Smooth muscle cell of trachea (primary cell): ENCODE measurements at places on chromosomes 7 and 10. TPM values are rescaled to one million over a fixed set of nuclear protein-coding genes. Genes with fewer than 3 reads are reported as not detected.

Gene BTAF1
- total RNA-seq = 42.7 and 54.0 TPM in 2 replicates

Gene DYDC2
- total RNA-seq = not detected in 2 replicates

Gene ATP5F1C
- total RNA-seq = 193 and 309 TPM in 2 replicates

Gene EN2
- not detected in 2 replicates for total RNA-seq

Gene HMX2
- not detected in 2 replicates for total RNA-seq

Gene GIMAP6
- 0.15 TPM in 1 of 2 replicates, not detected in the other for total RNA-seq

Gene PRSS1
- total RNA-seq = not detected in 2 replicates

Gene NEBL
- 0.15 and 0.17 TPM in 2 replicates for total RNA-seq

Gene TAS2R5
- 0.73 and 1.7 TPM in 2 replicates for total RNA-seq

Gene CYP26C1
- under 0.01 TPM in 1 of 2 replicates, not detected in the other for total RNA-seq

Gene FBXO24
- total RNA-seq = 0.15 and 0.33 TPM in 2 replicates

Gene ANKRD22
- not detected in 2 replicates for total RNA-seq

Gene PTPRN2
- total RNA-seq = 0.29 and 0.50 TPM in 2 replicates

Gene WEE2
- total RNA-seq = 0.33 TPM in 1 of 2 replicates, not detected in the other

Gene TMEM225B
- total RNA-seq = 0.29 and 0.50 TPM in 2 replicates

Gene REEP3
- total RNA-seq = 50.4 and 63.3 TPM in 2 replicates
